ENCODE measurements at places on chromosomes 4 and X.

- DNase-seq = no peak
Observed at GRCh38 chr4:166996216-166996615, 238.1 kb downstream of the SPOCK3 start.

- DNase-seq = no peak
Observed at GRCh38 chr4:75881476-75881875, 20.8 kb downstream of the PPEF2 start.

GRCh38 chr4:101357751-101358150 lies 10.4 kb upstream of the PPP3CA start:
- no peak for DNase-seq

DNA sequence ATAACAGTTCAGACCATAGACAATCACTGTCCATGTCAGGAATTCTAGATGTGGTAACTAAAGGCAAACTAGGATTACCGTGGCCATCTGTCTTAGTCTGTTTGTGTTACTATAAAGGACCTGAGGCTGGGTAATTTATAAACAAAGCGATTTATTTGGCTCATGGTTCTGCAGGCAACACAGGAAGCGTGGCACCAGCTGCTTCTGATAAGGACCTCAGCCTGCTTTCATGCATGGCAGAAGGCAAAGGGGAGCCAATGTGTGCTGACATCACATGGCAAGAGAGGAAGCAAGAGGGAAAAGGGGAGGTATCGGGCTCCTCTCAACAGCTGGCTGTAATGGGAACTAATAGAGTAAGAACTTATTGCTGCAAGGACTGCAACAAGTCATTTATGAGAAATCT lies 376.7 kb downstream of the GPM6A start:
- peak; percentile 87 for DNase-seq

All from KBM-7 (cell line).